ENCODE measurements at places on chromosomes 6 and 20. TPM values are rescaled to one million over a fixed set of nuclear protein-coding genes. Genes with fewer than 3 reads are reported as not detected.

The TUBB2B gene
- total RNA-seq, result 0.54 TPM

The PDYN gene
- total RNA-seq, result not detected

The RAD21L1 gene
- not detected for total RNA-seq

The HLA-DRB1 gene
- total RNA-seq, result not detected

The NEURL2 gene
- total RNA-seq, result 2.0 TPM

The MMP24OS gene
- 43.2 TPM for total RNA-seq

The ENPP4 gene
- total RNA-seq, result 0.32 TPM

The PTGIS gene
- not detected for total RNA-seq

The RAET1G gene
- 8.3 TPM for total RNA-seq

The SLC26A8 gene
- not detected for total RNA-seq

The HLA-DMA gene
- 2.9 TPM for total RNA-seq

The ADGRG6 gene
- 28.8 TPM for total RNA-seq

The SLC35D3 gene
- not detected for total RNA-seq

The LY6G6F gene
- not detected for total RNA-seq

The OSTM1 gene
- total RNA-seq, result 35.5 TPM

The EYS gene
- total RNA-seq, result 1.6 TPM

The CHD6 gene
- 27.1 TPM for total RNA-seq

The SNRNP48 gene
- 10.2 TPM for total RNA-seq

The POLH gene
- 34.5 TPM for total RNA-seq

The GSTA3 gene
- total RNA-seq, result not detected

The OTOR gene
- not detected for total RNA-seq

The ABCC10 gene
- 25.9 TPM for total RNA-seq

The CPNE5 gene
- total RNA-seq, result not detected

The CAGE1 gene
- total RNA-seq, result 0.47 TPM

The NKAIN4 gene
- total RNA-seq, result not detected

The TCF21 gene
- not detected for total RNA-seq

The MAPK13 gene
- total RNA-seq, result 6.8 TPM

The BCAS1 gene
- total RNA-seq, result not detected

The UNC5CL gene
- total RNA-seq, result 0.19 TPM

The ATP9A gene
- total RNA-seq, result 7.3 TPM

The CCN2 gene
- 49.4 TPM for total RNA-seq

The GPX5 gene
- total RNA-seq, result not detected

The PGBD1 gene
- 2.5 TPM for total RNA-seq

The NHLRC1 gene
- total RNA-seq, result not detected

The BEND3 gene
- 2.8 TPM for total RNA-seq

The TAPBP gene
- 87.9 TPM for total RNA-seq

The PM20D2 gene
- total RNA-seq, result 9.9 TPM

The HUS1B gene
- 0.72 TPM for total RNA-seq

The ANKEF1 gene
- 5.6 TPM for total RNA-seq

The FYN gene
- total RNA-seq, result 53.7 TPM

The C6orf163 gene
- total RNA-seq, result 2.6 TPM

The SYNGAP1 gene
- total RNA-seq, result 6.7 TPM

The UNC93A gene
- total RNA-seq, result not detected

Data from MCF 10A (cell line).